ENCODE measurements at places on chromosomes 4 and X. TPM values are rescaled to one million over a fixed set of nuclear protein-coding genes. Genes with fewer than 3 reads are reported as not detected.
A peak's percentile ranks its signal among the peaks of the same experiment; 100 is the strongest.

DNA sequence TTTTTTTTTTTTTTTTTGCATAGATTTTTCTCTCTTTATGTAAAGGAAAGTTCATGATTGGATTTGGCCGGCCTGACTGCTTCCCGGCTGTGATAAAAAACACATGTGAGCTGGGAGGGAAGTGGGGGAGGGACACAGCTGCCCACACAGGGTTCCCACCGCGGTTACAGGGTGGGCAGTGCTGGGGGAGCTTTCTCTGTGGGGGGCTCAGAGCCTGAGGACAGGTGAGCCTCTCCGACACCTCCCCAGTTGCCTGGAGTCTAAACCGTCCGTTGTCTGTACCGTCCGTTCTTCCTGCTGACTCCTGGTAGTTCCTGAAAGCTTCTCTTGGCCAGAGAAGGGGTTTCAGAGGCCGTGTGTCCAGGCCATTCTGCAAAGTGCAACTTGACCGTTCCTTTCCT, 21.8 kb downstream of the SHOX start:
- no peak for DNase-seq

- no peak for DNase-seq
Observed at GRCh38 chr4:175954685-175955084, 111.0 kb upstream of the WDR17 start.

- no peak for DNase-seq
Observed at GRCh38 chr4:159685340-159686092, 582.6 kb downstream of the RAPGEF2 start.

DNA sequence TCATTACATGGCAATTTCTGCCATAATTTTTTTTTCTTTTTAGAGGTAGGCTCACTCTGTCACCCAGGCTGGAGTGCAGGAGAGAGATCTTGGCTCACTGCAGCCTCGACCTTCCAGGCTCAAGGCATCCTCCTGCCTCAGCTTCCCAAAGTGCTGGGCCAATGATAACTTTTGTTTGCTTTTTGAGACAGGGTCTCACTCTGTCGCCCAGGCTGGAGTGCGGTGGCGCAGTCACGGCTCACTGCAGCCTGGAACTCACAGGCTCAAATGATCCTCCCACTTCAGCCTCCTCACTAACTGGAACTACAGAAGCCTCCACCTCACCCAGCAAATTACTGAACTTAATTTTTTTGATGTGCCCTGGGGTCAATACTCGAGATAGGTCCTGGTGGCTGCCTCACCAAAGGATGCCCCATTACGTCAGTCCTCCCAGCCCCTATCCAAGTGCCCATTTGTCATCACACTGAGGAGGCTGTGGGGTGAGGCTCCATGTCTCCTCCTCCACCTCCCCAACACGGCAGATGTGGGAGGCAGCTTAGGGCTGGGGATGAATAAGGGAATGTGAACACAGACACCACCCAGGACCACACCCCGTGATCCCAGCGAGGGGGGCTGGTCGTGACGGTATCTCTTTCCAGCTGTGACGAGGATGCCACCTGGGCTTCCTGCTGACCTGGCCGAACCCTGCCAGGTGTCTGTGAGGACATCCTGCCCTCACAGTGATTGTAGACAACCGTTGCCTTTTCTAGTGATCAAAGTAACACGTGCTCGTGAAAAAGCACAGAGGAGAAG, 12.4 kb upstream of the NKX1-1 start:
- no peak for DNase-seq

DNA sequence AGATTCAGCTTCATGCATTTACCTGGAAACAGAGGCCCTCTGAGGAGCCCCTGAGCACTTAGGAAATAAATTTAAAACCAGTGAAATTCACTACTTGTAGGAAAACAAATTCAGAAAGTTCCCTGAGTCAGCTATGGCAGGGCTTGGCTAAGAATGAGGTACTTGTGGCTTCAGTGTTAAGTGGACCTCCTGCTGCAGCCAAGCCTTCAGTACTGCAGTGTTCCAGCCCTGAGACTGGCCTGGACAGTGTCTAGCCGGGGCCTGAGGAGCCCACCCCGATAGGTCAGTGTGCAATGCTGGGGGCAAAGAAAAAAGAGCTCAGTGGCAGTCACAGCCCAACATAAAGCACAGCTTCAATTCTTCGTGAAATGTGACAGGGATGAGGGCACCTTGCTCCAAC, 41.9 kb downstream of the F11 start:
- no peak for DNase-seq

DNA sequence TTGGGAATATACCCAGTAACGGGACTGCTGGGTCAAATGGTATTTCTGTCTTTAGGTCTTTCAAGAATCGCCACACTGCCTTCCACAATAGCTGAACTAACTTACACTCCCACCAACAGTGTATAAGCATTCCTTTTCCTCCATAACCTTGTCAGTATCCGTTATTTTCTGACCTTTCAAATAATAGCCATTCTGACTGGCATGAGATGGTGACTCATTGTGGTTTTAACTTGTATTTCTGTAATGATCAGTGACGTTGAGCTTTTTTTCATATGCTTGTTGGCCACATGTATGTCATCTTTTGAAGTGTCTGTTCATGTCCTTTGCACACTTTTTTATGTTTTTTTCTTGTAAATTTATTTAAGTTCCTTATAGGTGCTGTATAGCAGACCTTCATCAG, 81.2 kb downstream of the ADAM29 start:
- DNase-seq: no peak

DNA sequence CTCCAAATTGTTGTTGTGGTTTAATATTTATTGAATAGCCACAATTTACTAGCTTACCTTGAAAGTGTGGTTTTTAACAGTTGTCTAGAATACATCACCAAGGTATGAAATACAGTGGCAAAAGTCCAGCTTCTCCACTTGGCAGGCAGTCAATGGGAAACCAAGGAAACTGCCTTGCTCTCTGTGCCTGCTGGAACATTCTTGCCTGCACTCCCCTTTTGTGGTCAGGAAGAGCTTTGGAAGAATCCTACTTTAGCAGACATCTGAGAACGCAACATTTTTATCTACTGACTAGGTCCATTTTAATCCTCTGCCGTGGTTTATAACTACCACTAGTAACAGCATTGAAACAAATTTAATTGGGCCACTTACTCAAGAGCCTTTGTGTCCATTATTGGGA, 64.5 kb downstream of the TENM3 start:
- no peak for DNase-seq

DNA sequence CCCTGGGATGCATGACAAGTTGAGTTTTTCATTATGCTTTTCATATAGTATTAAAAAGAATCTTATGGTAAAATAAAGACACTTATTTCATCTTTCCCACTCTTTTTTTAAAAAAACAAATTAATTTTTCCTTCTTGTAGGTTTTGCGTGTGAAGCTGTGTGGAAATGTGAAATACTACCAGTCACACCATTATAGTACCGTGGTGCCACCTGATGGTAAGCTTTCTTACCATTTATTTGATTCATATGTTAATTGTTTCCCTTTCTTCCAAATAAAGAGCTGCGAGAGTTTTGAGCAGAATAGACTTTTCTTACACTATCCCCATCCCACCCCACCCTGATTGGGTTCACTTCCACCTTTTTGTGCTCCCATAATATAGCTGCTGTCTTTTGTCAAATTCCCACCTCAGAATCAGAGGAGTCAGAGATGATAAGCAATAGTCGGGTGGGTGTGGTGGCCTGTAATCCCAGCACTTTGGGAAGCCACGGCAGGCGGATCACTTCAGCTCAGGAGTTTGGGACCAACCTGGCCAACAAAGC, 44.3 kb downstream of the CASP6 start:
- no peak for DNase-seq

DNA sequence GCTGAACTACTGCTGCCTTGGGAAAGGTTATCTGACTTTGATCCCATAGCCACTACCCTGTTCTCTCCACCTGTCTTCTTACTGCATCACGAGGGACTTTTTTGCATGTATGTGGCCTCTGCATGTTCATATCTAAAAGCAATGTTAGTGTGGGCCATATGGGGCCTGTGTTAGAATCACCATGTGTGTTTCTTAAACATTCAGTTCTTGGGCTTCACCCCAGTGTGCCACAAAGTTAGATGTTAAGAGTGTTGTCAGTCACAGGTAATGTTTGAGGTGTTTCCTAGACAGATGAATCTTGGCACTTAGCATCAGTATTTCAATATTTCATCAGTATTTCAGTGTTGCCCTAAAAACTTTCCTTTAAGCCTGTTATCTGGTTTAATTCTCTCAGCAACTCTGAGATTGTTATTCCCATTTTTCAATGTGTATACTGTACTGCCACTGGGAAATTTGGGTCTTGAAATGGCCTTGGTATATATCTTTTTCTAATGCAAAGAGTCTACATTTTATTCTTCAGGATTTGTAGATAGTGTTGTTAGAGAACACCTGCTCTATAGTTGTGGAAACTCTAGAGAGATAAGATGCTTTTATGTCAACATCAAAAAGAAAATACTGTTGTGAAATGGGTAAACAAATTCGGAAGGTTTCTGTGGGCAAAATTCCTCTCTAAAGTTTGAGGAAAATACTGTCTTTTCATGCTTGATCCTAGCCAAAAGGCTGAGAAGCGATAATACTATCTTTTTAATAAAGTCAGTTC, 259.7 kb downstream of the BMPR1B start:
- no peak for DNase-seq

GRCh38 chr4:48428926-48429325, 54.2 kb upstream of the SLC10A4 start:
- DNase-seq: no peak

GRCh38 chrX:136157187-136157586, 9.9 kb downstream of the FHL1 start:
- no peak for DNase-seq

GRCh38 chr4:829291-829690, 3.4 kb upstream of the CPLX1 start:
- DNase-seq: no peak

DNA sequence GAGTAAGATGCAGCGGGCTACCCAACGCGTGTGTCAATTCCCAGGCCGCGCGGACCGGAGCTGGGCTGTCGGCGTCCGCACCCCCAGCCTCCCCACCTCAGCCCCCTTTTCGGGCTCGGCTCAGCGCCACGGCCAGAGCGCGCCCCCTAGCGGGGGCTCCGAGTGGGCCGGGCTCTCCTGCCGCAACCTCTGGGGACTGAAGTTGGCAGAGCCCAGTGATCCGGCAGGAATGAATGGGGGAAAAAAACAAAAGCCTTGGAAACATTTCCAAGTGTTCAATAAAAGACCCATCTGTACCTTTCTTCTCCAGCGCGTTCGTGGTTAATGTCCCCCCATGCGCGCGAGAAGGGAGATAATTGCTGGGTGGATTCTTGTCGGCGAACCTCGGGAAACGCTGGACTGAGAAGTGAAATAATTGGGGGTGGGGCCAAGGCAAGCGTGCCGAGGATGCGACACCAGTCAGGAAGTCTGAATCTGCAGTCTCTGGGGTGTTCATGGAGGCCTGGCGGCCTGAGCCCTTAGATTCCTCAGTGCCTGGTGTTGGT, 5.2 kb upstream of the ARX start:
- DNase-seq: no peak

GRCh38 chr4:7651461-7651921, 216.8 kb upstream of the PSAPL1 start:
- DNase-seq: peak; percentile 57

GRCh38 chr4:101367201-101367600, 19.9 kb upstream of the PPP3CA start:
- DNase-seq: no peak

DNA sequence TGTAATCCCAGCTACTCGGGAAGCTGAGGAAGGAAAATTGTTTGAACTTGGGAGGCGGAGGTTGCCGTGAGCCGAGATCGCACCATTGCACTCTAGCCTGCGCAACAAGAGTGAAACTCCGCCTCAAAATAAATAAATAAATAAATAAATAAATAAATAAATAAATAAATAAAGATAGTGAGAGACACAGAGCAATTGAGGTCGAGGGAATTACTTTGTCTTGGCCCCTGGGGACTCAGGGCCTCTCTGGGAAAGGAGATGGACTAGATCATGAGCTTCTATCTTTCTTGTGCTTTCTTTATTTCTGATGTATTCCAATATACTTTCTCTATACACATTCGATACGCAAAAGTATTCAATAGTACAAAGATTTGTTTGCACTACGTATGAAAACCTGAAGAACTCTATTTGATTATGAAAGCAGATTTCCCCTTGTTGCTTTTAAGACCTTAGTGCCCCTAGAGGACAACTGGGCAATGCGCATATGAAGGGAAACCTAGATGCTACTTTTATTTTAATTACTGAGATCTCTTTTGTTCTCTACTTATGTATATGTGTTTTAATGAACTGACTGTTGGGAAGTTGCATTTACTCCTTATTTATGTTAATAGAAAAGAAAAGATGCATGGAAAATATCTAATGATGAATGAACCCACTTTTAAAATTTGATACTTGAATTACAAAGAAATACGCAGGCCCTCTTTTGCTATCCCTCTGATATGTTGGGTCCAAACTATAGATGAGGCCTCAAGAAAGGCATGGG, 12.8 kb upstream of the ELOVL6 start:
- DNase-seq: no peak

DNA sequence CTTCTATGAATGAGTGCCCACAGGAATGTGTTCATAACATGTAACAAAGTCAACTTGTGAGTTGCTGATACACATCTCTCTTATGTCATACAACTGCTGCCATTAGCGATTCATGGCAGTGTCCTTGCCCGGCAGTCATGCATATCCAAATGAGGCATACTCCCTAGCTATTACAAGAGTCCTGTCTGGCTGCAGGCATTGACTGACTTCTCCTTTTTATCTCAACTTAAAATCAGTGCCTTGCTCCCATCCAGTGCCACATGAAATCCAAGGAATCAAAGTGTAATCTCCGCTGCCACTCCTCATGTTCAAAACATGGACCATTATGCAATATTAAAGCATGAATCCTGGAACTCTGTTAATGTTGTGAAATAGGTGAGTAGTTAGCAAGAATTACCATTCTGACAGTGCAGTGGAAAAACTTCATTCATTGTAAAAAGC, 348.9 kb upstream of the FTHL17 start:
- no peak for DNase-seq

DNA sequence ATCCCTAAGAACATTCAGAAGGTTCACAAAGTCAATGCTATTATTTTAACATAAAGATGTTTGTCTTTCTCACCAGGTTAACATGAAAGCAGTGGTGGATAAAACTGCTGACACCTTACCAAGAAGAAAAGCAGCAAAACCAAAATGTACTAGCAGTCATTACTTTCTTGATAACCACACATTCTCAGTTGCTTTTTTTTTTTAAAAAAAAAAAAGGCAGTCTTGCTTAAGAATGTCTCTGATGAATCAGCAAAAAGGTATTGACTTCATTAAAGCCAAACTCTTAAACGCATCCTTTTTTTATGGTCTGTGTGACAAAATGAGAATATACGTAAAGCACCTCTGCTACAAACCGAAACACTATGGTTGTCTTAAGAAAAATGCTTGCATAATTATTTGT, 31.9 kb downstream of the CDKL2 start:
- DNase-seq: no peak

EMCN gene
- 39.6 TPM for total RNA-seq

BRCC3 gene
- total RNA-seq: 13.9 TPM

ATP2B3 gene
- total RNA-seq: not detected

EGFL6 gene
- total RNA-seq: not detected

ETDA gene
- total RNA-seq: not detected

TBC1D9 gene
- 12.8 TPM for total RNA-seq

TMA16 gene
- total RNA-seq: 9.1 TPM

IL3RA gene
- total RNA-seq: 6.2 TPM
